GM23248 (cell line): ENCODE measurements at places on chromosomes 1 and 21. TPM values are rescaled to one million over a fixed set of nuclear protein-coding genes. Genes with fewer than 3 reads are reported as not detected.

GRCh38 chr21:20388400-20388799 lies 609.8 kb upstream of the NCAM2 start:
- no peak for DNase-seq
- H3K27ac ChIP-seq, result no peak overlapping the region
- no peaks in the 10 kb centered on the region for H3K4me1 ChIP-seq
- no peaks in the 10 kb centered on the region for H3K36me3 ChIP-seq
- no peaks in the 10 kb centered on the region for H3K27me3 ChIP-seq
- no peak overlapping the region for H3K4me3 ChIP-seq

CRNN gene
- total RNA-seq, result not detected in 2 replicates

STPG1 gene
- total RNA-seq, result 2.4 and 7.9 TPM in 2 replicates

- no peaks in the 10 kb centered on the region for H3K36me3 ChIP-seq
- peaks cover 21% of the 10 kb centered on the region for H3K4me1 ChIP-seq
- peak; percentile 90 for DNase-seq
- no peak overlapping the region for H3K27ac ChIP-seq
- no peaks in the 10 kb centered on the region for H3K27me3 ChIP-seq
- H3K4me3 ChIP-seq, result no peak overlapping the region
These were observed 2.6 kb upstream of the TOR3A start for GRCh38 chr1:179079113-179079761.

DNA sequence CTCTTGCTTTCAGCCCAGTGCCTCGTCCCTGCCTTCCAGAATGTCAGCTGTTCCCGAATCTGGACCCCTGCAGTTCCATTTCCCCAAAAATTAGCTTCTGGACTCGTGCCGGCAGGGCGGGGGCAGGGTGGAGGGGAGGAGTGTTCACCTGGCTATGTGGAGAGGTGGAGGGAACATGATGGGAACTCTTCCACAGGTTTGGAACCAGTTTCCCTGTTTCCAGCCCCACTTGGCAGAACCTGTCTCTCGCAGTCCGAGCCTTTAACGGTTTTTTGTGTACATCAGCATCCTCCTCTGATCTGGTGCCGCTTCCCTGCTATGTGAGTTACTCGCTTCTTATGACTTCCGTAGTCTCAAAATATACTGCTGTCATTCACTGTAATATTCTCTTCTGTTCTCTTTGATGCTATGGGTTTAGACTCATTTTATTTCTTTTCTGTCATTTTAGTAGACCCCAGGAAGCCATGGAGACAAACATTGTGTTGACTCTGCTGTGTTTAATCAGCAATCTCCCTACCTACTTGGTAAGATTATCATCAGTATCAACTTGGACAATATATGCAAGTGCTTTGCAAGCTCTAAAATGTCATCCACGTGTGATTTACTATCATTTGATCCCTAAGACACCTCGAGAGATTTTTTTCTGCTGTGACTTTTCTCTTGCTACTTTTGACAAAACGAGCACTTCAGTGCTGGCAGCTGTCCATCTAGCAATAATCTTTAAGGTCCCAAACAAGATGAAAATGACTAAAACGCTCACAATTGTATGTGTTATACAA lies 33.3 kb upstream of the HNRNPU start:
- H3K4me1 ChIP-seq, result peaks cover 6% of the 10 kb centered on the region; the same call in 1 of the 2 replicates
- no peaks in the 10 kb centered on the region for H3K27me3 ChIP-seq
- no peak overlapping the region for H3K27ac ChIP-seq
- H3K36me3 ChIP-seq, result no peaks in the 10 kb centered on the region
- H3K4me3 ChIP-seq, result no peak overlapping the region

GORAB gene
- total RNA-seq, result 16.4 and 27.7 TPM in 2 replicates

GRCh38 chr1:198047913-198048312 lies 108.9 kb upstream of the NEK7 start:
- no peaks in the 10 kb centered on the region for H3K27me3 ChIP-seq
- no peaks in the 10 kb centered on the region for H3K4me1 ChIP-seq
- DNase-seq, result no peak
- H3K27ac ChIP-seq, result no peak overlapping the region
- H3K4me3 ChIP-seq, result no peak overlapping the region

IKBKE gene
- total RNA-seq, result 12.5 and 17.7 TPM in 2 replicates

DNA sequence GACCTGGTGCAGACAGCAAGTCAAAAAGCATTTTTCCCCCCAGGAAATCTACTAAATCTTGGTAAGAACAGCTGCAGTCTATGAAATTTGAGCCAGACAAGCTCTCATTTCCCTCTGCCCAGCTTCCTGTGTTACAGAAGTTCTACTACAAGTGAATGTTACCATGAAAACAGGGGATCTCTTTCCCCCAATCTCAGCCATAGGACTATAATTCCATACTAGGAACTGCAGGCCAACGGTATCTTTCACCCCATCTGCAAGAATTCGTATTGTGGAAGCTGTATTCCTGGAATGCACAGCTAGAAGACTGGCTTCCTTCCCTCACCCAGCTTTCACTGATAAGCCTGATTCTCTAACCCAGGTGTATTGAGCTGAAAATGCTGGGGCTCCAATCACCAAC lies 1655.4 kb downstream of the BRINP3 start:
- no peaks in the 10 kb centered on the region for H3K36me3 ChIP-seq
- H3K4me3 ChIP-seq, result no peak overlapping the region
- H3K27me3 ChIP-seq, result no peaks in the 10 kb centered on the region
- no peak overlapping the region for H3K27ac ChIP-seq
- no peaks in the 10 kb centered on the region for H3K4me1 ChIP-seq

GRCh38 chr1:117076648-117077047 lies 16.5 kb downstream of the TTF2 start:
- no peak overlapping the region for H3K4me3 ChIP-seq
- H3K27ac ChIP-seq, result peak overlapping the region; percentile 53
- H3K36me3 ChIP-seq, result no peaks in the 10 kb centered on the region
- H3K4me1 ChIP-seq, result peaks cover 13% of the 10 kb centered on the region
- DNase-seq, result no peak
